ENCODE measurements at places on chromosomes 7 and 10. TPM values are rescaled to one million over a fixed set of nuclear protein-coding genes. Genes with fewer than 3 reads are reported as not detected.

GRCh38 chr7:144437370-144438191 lies 34.1 kb upstream of the NOBOX start:
- DNase-seq: no peak

DNA sequence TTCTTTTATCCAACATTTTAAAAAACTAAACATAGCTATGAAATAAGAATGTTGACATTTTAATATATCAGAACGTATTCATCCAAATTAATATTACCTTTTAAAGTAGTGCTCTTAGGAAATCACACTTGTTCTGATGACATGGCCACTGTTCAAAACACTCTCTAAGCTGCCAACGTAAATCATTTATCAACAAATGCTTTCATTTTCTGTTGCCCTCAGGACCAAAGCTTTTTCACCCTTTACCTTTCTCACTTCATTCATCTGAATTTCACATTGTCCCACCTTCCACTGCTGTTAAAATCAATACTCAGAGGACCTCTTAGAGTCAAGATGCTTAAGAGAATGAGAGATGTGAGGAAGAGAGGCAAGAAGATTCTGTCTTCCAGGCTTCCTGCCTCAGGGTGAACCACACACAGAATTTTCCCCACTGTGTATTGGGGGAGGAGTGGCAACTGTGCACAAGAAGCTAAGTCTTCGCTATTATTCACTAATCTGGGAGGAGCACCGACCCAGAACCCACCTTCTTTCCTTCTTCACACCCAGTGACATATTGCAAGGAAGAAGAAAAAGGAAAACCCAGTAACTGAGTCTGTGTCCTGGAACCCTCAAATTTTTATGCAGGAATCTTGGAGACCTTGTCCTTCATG lies 21.0 kb downstream of the HIBADH start:
- DNase-seq: no peak

DNA sequence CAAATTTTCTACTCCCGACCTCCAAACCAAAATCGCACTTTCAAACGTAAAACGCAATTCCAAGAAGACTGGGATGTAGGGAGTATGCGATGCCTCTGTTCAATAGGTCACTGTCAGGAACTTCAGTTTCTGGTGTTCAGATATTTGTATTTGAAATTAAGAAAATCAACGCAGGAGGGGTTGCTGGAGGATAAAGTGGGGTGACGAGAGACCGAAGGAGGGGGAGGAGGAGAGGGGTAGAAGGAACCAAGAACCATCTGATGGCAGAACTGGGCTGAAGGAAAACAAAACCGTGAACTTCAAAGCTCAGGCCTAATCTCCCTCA lies 293.8 kb upstream of the NFE2L3 start:
- no peak for DNase-seq

The CYP2C19 gene
- 0.17 TPM for total RNA-seq

- no peak for DNase-seq
Measured at GRCh38 chr10:94282369-94282768, 80.4 kb downstream of the NOC3L start.

The TRIP6 gene
- total RNA-seq: 73.7 TPM

GRCh38 chr7:158019726-158020705 lies 567.6 kb downstream of the PTPRN2 start:
- no peak for DNase-seq

- peak; percentile 74 for DNase-seq
Measured at GRCh38 chr10:130425881-130426435, 289.8 kb downstream of the GLRX3 start.

Data from esophagus muscularis mucosa (tissue), 4 donors.